SJCRH30 (cell line): ENCODE measurements at places on chromosomes 3 and 15. TPM values are rescaled to one million over a fixed set of nuclear protein-coding genes. Genes with fewer than 3 reads are reported as not detected.

GRCh38 chr3:182436547-182436946, 356.8 kb upstream of the ATP11B start:
- no peak for DNase-seq
- H3K36me3 ChIP-seq = no peaks in the 10 kb centered on the region
- no peak overlapping the region for H3K27ac ChIP-seq
- no peak overlapping the region for H3K4me3 ChIP-seq
- H3K4me1 ChIP-seq = no peaks in the 10 kb centered on the region

DNA sequence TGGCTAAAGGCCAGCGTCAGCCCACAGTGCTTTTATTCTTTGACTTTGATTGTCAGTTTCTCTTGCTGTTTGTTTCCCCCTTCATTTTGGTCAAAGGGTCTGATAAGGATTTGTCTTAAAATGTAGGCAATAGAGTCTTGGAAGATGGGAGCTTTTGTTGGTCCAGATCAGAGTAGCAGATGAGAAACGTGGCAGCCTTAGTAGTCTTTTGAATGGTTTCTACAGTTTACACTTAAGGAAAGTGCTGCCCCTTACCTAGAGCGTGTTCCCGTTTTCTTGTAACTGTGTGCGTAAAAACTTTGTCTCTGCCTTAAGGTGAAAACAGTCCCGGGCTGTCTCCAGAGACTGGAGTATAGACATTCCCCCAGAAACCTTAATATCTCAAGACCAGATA, 630 bp downstream of the LXN start:
- H3K4me1 ChIP-seq = no peaks in the 10 kb centered on the region
- H3K36me3 ChIP-seq = peaks cover 8% of the 10 kb centered on the region
- no peaks in the 10 kb centered on the region for H3K27me3 ChIP-seq
- no peak overlapping the region for H3K4me3 ChIP-seq
- no peak for DNase-seq

DNA sequence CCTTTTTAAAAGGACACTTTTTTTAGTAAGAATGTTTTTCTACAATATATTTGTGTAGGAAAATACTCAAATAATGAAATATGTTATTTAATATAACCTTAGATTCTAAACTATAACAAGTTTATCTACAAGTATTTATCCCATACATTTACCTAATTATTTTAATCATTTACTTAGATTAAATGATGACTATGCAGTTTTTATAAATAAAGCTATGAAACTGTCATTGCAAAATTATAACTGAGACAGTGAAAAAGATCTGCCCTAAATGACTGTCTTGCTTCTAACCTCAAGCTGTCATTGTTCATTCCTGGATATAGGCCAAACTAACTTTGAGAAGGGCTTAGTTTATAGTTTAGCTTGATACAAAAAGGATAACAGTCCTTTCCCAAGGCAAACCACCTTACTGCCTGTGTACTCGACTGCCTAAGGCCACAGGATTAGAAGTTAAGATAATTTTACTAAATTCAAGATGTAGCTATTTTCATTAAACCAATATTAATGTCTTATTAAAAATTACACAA, 84.1 kb downstream of the GLDN start:
- DNase-seq = no peak
- H3K36me3 ChIP-seq = no peaks in the 10 kb centered on the region
- H3K27ac ChIP-seq = no peak overlapping the region

- H3K36me3 ChIP-seq = no peaks in the 10 kb centered on the region
- no peaks in the 10 kb centered on the region for H3K27me3 ChIP-seq
- H3K27ac ChIP-seq = no peak overlapping the region
- DNase-seq = no peak
- no peaks in the 10 kb centered on the region for H3K4me1 ChIP-seq
Observed at GRCh38 chr3:36738702-36739101, 25.7 kb downstream of the DCLK3 start.

GRCh38 chr3:157129803-157130466, 30.0 kb downstream of the CCNL1 start:
- H3K27me3 ChIP-seq = no peaks in the 10 kb centered on the region
- no peaks in the 10 kb centered on the region for H3K36me3 ChIP-seq
- peak overlapping the region; percentile 92 for H3K27ac ChIP-seq
- H3K4me1 ChIP-seq = peaks cover 21% of the 10 kb centered on the region; the same call in 1 of the 2 replicates
- H3K4me3 ChIP-seq = peak overlapping the region; percentile 53

DNA sequence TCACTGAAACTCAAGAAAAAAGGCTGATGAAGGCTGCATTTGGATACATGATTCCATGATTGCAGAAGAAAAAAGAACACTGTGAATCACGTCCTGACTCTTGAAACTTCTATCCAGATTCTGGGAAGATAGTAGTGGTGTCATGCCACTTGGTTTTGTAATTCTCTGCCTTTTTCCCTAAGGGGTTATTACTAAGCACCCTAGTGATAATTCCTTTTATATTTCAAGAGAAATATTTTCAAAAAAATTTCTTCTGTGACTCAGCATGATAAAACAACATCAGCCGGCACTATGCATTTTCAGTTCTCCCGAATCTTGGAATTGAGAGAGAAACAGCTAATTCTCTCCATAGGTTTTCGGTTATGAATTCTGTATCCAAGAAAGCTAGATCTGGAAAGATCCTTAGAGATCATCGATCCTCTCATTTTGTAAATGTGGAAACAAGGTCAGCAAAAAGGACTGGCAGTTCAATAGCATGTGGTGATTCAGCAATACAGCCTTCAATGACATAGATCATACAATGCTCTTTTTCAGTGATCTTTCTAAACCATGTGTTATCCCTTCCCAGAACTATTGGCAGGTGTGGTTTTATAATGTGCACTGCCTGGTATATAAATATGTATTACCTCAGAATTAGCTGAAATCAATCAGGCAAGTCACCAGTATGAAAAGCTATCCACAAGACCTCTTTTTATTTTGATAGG, 42.6 kb upstream of the TP63 start:
- H3K27me3 ChIP-seq = no peaks in the 10 kb centered on the region
- H3K4me1 ChIP-seq = no peaks in the 10 kb centered on the region
- no peaks in the 10 kb centered on the region for H3K36me3 ChIP-seq
- no peak for DNase-seq

DNA sequence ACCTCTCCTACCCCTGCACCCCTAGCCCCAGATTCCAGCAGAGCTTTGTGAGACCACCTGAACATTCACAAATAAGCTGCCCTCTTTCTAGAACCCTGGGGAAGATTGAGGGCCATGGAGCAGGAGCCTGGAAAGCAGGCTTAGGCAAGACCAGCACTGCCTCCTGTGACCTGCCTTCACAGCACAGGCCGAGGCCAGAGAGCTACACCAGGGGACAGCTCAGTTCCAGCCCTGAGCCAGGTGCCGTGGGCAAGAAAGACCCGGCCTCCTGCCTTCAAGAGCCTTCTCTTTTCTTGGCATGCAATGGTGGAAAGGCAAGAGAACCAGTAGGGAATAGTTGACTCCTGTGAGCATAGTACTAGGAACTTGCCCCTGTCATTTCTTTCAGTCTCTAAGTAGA, 48.1 kb downstream of the SLC6A6 start:
- H3K27ac ChIP-seq = no peak overlapping the region
- no peaks in the 10 kb centered on the region for H3K27me3 ChIP-seq
- H3K36me3 ChIP-seq = peaks cover 14% of the 10 kb centered on the region
- H3K4me1 ChIP-seq = peaks cover 20% of the 10 kb centered on the region
- no peak for DNase-seq

- H3K36me3 ChIP-seq = no peaks in the 10 kb centered on the region
- DNase-seq = peak; percentile 72
- peak overlapping the region; percentile 33 for H3K4me3 ChIP-seq
- no peaks in the 10 kb centered on the region for H3K27me3 ChIP-seq
Observed at GRCh38 chr15:61081027-61081322, 148.1 kb downstream of the RORA start.

- H3K27me3 ChIP-seq = no peaks in the 10 kb centered on the region
- H3K27ac ChIP-seq = no peak overlapping the region
- H3K4me1 ChIP-seq = no peaks in the 10 kb centered on the region
- peaks cover 4% of the 10 kb centered on the region; the same call in 1 of the 2 replicates for H3K36me3 ChIP-seq
- no peak overlapping the region for H3K4me3 ChIP-seq
Observed at GRCh38 chr3:48835650-48836366, 11.9 kb downstream of the PRKAR2A start.

- no peak overlapping the region for H3K27ac ChIP-seq
- peaks cover 10% of the 10 kb centered on the region for H3K4me1 ChIP-seq
- H3K27me3 ChIP-seq = no peaks in the 10 kb centered on the region
- DNase-seq = no peak
- no peaks in the 10 kb centered on the region for H3K36me3 ChIP-seq
Observed at GRCh38 chr3:134388788-134389485, 14.7 kb upstream of the AMOTL2 start.

DNA sequence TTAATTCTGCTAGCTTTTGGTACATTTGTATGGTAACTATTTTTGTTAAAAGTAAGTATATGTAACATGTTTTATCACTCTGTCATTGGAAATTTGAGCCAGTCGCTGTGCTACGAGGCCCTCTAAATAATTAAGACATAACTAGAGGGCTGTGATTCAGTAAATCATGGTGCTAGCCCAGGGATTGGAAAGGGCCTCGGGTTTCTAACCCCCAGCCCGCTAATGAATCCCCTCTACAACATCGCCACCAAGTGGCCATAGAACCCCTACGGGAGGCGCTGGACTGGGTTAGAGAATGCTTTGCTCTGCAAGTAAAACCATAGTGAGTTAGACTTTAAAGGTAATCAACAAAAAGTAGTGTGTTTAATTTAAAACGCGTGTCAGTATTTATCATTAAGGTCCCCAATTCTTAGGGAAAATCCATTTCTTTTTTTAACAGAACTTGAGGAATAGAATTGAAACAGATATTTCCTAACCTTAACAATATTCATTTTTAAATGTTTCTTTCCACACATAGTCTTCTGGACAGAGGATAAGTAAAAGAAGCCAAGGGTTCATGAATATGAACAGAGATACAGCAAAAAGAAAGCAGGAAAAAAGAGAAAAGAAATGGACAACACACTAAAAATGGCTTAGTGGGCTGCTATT, 744.7 kb downstream of the EPHA3 start:
- no peaks in the 10 kb centered on the region for H3K27me3 ChIP-seq
- no peak overlapping the region for H3K27ac ChIP-seq
- H3K36me3 ChIP-seq = no peaks in the 10 kb centered on the region
- no peaks in the 10 kb centered on the region for H3K4me1 ChIP-seq
- DNase-seq = peak; percentile 40

DNA sequence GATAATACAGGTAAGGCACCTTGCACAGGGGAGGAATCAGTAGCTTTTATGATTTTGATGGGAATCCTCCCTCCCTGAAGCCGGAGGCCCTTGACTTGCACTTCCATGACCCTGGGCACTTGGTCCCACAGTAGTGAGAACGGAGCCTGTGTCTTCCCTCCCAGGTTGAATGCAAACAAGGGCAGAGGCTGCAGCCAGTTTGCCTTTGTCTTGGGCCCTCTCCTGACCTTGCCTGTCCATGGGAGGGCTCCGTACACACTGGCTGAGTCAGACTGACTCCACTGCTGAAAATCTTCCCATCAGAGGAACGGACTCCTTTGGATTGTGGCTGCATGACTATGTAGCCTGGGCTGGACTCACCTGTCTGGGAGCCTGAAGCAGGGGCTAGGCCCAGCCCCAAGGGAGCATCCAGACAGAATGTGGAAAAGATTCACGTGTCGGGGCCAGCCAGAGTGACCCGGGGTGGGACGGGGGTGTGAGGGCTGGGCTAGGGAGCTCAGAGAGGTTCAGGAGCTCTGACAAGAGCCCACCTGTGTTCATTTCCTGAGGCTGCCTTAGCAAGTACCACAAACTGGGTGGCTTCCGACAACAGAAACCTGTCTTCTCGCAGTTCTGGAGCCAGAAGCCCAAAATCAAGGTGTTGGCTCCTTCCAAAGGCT, 9.5 kb downstream of the TBC1D21 start:
- no peaks in the 10 kb centered on the region for H3K36me3 ChIP-seq
- no peak overlapping the region for H3K27ac ChIP-seq
- H3K27me3 ChIP-seq = peaks cover 13% of the 10 kb centered on the region

GRCh38 chr3:114272271-114272670, 21.6 kb upstream of the TIGIT start:
- H3K4me3 ChIP-seq = no peak overlapping the region
- no peaks in the 10 kb centered on the region for H3K36me3 ChIP-seq
- no peaks in the 10 kb centered on the region for H3K4me1 ChIP-seq

GRCh38 chr3:9969632-9970019, 17.0 kb downstream of the EMC3 start:
- DNase-seq = no peak
- no peaks in the 10 kb centered on the region for H3K4me1 ChIP-seq
- H3K27me3 ChIP-seq = no peaks in the 10 kb centered on the region
- H3K27ac ChIP-seq = no peak overlapping the region
- no peak overlapping the region for H3K4me3 ChIP-seq
- peaks cover 53% of the 10 kb centered on the region for H3K36me3 ChIP-seq

GRCh38 chr3:158313338-158313927, 203.5 kb downstream of the RSRC1 start:
- no peaks in the 10 kb centered on the region for H3K36me3 ChIP-seq
- no peaks in the 10 kb centered on the region for H3K4me1 ChIP-seq
- H3K4me3 ChIP-seq = no peak overlapping the region
- no peak for DNase-seq

- peaks cover 19% of the 10 kb centered on the region for H3K36me3 ChIP-seq
- no peak overlapping the region for H3K4me3 ChIP-seq
- DNase-seq = no peak
- no peak overlapping the region for H3K27ac ChIP-seq
- no peaks in the 10 kb centered on the region for H3K4me1 ChIP-seq
Observed at GRCh38 chr15:50563756-50564155, 17.3 kb upstream of the USP50 start.

- no peak overlapping the region for H3K27ac ChIP-seq
- peaks cover 18% of the 10 kb centered on the region for H3K4me1 ChIP-seq
- DNase-seq = no peak
- no peak overlapping the region for H3K4me3 ChIP-seq
- no peaks in the 10 kb centered on the region for H3K36me3 ChIP-seq
Observed at GRCh38 chr3:190989218-190989617, 126.7 kb upstream of the GMNC start.

DNA sequence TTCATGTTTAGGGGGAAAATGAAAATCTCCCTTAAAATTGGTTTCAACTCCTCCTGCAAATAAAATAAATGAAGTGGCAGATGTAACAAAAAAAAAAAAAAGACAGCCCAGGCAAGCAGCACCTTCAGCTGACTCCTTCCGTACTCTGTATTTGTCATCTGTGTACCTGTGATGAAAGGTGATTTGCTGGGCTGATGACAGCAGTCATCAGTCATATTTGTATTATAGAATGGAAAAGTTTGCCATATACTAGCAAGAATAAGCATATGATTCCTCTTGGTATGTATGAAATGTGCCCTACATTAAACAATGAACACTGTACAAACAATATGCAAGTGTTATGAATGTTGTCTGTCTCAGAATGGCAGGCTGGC, 44.1 kb upstream of the WWTR1 start:
- no peaks in the 10 kb centered on the region for H3K27me3 ChIP-seq
- H3K4me3 ChIP-seq = no peak overlapping the region
- no peak overlapping the region for H3K27ac ChIP-seq
- H3K36me3 ChIP-seq = no peaks in the 10 kb centered on the region

Gene HYKK
- 8.9 and 11.4 TPM in 2 replicates for total RNA-seq

Gene PRR20G
- total RNA-seq = not detected in 2 replicates

Gene GOLGA6A
- not detected in 2 replicates for total RNA-seq

Gene AADACL2
- total RNA-seq = not detected in 2 replicates

Gene LAMB2
- 49.7 and 53.4 TPM in 2 replicates for total RNA-seq

Gene MITF
- 2.2 TPM in 2 replicates for total RNA-seq

Gene CCR5
- not detected in 2 replicates for total RNA-seq

Gene SAMD7
- not detected in 2 replicates for total RNA-seq

Gene ITPKA
- total RNA-seq = 8.4 and 8.8 TPM in 2 replicates

Gene KLHL40
- 0.59 and 0.71 TPM in 2 replicates for total RNA-seq
